IPS DF 6.9 (cell line): ENCODE measurements at places on chromosomes 5 and 9.

- no peak for DNase-seq
- H3K27me3 ChIP-seq = no peaks in the 10 kb centered on the region
- no peak overlapping the region for H3K27ac ChIP-seq
- H3K36me3 ChIP-seq = no peaks in the 10 kb centered on the region
- no peaks in the 10 kb centered on the region; the same call in 1 of the 2 replicates for H3K4me1 ChIP-seq
These were observed 197.5 kb downstream of the MAPKAP1 start for GRCh38 chr9:125509476-125509875.

GRCh38 chr5:138602371-138603000, 27.3 kb upstream of the HSPA9 start:
- no peak for DNase-seq
- no peak overlapping the region for H3K4me3 ChIP-seq
- H3K27ac ChIP-seq = no peak overlapping the region

DNA sequence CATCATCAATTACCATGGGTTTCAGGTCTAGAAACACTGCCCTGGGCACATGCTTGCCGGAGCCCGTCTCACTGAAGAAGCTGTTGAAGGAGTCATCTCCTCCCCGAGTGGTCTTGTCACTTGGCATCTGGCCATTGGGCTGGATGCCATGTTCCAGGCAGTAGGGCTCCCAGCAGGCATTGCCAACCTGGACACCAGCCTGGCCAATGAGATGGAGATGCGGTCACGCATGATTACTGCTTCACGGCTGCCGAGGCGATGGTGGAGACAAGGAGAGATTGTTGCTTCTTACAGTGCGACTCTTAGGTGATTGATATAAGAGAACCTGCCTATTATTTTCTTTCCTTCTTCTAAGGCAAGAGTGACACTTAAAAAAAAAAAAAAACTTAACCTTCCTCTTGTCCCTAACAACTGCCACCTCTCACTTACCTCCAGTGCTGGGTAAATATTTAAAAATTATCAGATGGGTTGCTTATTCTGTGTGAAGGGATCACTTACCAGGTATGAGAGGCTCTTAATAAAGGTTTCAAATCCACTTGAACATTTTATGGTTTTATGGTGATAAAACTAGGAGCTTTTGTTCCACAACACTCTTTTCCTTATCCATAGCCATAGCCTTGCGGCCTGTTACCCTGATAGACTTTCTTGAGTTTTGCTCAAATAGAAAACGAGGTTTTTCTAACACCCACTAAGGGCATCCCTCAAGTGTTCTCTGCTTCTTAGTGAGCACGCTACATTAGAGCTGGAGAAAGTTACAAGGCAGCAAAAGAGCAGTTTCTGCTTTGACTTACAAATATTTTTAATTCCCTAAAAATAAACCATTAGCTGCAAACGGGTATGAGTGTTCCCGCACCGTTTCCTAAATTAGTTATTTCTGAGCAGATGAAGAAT, 41.2 kb downstream of the NIM1K start:
- no peaks in the 10 kb centered on the region for H3K36me3 ChIP-seq
- no peaks in the 10 kb centered on the region for H3K27me3 ChIP-seq
- H3K27ac ChIP-seq = no peak overlapping the region
- no peaks in the 10 kb centered on the region for H3K4me1 ChIP-seq

DNA sequence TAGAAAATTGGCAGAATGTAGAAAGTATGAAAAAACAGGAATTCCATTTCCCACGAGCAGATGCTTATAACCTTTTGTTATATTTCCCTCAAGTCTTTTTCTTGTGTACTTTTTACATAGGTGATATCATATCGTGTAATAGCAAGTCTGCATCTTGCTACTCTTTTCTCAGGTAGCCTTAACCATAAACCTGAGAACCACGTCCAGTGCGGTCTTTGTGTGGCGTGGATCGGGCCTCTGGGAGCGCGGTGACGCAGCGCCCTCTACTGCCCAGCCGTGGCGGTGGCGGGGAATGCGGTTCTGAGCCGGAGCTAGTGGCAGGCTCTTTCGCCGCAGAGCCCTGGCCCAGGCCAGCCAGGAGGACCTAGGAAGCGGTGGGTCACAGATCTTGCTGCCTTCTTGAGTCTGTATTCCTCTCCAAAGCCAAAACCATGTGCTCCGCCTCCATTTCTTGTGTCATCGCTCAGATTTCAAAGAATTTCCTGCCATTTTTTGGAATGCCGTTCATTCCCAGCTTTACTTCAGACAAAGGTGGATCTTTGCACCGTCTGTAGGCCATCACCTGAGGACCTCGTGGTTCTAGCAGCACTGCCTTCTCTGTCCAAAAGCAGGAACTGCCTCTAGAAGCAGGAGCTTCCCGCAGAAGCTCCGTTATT, 71.9 kb downstream of the MVB12B start:
- no peaks in the 10 kb centered on the region for H3K36me3 ChIP-seq
- H3K4me1 ChIP-seq = no peaks in the 10 kb centered on the region; the same call in 1 of the 2 replicates
- no peaks in the 10 kb centered on the region for H3K27me3 ChIP-seq
- DNase-seq = peak; percentile 61
- H3K27ac ChIP-seq = no peak overlapping the region

DNA sequence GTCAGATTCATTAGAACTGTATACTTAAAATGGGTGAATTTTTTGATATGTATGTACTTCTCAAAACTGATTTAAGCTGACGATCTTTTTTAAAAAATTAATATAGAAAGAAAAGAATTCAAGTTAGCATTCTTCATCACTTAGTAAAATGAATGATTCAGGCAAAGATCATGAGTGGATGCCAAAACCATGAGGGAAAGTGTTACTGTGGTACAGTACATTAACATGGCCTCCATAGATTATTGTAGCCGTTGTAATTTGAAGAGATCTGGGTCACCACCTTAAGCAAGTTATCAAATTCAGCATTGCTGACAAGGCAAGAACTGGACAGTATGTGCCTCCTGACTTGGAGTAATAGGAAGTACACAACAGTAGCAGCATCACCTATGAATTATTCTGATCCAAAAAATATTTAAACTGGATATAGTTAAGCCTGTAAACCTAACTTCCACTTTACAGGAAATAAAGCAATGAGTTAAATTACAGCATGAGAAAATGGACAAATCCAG, 29.7 kb downstream of the C9orf85 start:
- H3K4me1 ChIP-seq = no peaks in the 10 kb centered on the region
- H3K36me3 ChIP-seq = no peaks in the 10 kb centered on the region
- no peak overlapping the region for H3K4me3 ChIP-seq
- no peak overlapping the region for H3K27ac ChIP-seq
- no peak for DNase-seq
- H3K27me3 ChIP-seq = no peaks in the 10 kb centered on the region

DNA sequence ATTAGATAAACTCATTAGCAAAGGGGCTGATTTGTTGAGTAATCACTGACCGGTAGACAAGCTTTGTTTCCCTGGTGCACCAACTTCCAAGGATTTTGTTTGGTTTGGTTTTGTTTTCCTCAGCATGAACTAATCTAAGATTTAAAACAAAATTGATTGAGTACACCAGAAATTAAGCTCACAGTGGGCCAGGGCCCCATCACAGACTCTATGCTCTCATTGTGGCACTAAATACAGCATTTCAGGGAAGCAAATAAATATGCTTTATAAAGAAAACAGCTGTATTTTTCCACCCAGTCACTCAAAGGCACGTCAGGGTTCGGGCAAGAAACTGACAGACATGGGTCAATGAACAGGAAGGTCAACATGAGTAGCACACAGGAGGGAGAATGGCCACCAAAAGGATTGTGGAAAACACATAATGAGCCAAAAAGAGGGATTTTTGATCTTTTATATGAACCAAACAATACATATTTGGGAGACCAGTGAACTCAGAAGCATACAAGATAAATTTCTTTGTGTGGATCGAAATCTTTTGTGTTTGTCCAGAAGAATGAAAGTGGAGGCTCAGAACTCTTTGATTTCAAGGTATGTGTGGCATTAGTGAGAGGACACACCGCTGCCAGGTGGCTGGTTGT, 8.8 kb downstream of the CFAP77 start:
- no peaks in the 10 kb centered on the region for H3K36me3 ChIP-seq
- H3K27ac ChIP-seq = no peak overlapping the region
- DNase-seq = no peak
- no peak overlapping the region for H3K4me3 ChIP-seq
- H3K27me3 ChIP-seq = no peaks in the 10 kb centered on the region

DNA sequence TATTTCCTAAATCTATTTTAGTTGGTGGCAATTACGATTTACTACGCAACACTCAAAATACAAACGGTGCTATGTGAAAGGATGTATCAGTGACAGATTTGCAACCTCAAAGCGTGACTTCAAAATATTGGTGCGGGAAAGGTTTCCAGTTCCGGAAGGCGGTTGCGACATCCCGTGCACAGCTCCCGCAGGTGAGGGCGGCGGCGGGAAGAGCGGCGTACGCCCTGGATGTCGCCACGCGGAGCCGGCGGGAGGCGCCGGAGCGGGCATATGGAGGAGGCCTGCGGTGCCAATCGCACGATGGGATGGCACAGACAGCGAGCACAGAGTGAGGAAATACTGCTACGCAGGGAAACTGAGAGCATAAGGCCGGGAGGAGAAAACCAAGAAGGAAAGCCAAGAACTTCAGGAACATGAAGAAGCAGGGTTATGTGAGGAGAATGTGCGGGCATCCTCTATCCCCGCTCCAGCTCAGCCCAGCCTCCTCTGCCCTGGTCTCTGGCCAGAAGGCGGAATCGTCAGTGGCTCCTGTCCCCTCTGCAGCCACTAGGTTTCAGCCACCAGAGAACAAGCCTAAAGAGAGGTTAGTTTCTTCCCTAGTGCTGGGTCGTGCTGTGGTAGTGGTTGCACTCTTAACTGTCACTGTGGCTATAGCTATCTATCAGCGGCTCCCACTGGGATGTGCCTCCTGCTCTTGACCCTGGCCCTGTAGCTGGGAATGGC, 378.1 kb upstream of the TLE4 start:
- no peaks in the 10 kb centered on the region for H3K27me3 ChIP-seq
- DNase-seq = no peak
- H3K27ac ChIP-seq = no peak overlapping the region
- H3K4me3 ChIP-seq = no peak overlapping the region

- DNase-seq = no peak
- H3K36me3 ChIP-seq = peaks cover 13% of the 10 kb centered on the region
- no peak overlapping the region for H3K27ac ChIP-seq
- no peaks in the 10 kb centered on the region for H3K4me1 ChIP-seq
These were observed 10.1 kb downstream of the PLIN2 start for GRCh38 chr9:19117039-19117716.

- no peaks in the 10 kb centered on the region for H3K4me1 ChIP-seq
- H3K27ac ChIP-seq = no peak overlapping the region
- no peak for DNase-seq
These were observed 300.5 kb downstream of the SLCO4C1 start for GRCh38 chr5:101995585-101995984.

DNA sequence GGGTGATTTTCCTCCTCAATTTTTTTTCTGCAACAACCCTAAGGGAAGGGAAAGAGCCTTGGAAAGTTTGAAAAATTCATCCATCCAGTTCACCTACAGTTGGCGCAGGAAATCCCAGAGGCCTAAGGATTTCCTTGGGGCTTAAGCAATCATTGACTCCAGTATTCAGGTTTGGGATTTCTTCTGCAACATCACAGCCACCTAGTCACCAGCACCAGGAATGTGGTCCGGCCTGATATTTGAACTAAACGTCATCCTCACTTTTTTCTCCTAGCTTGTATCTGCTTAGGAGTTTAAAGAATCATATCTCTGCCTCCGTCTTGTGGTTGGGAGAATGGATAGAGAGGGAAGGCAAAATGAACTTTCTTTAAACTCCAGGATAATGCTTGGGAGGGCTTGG, 20.2 kb upstream of the TLE4 start:
- no peak for DNase-seq
- H3K27me3 ChIP-seq = no peaks in the 10 kb centered on the region
- no peak overlapping the region for H3K27ac ChIP-seq
- no peaks in the 10 kb centered on the region for H3K36me3 ChIP-seq

DNA sequence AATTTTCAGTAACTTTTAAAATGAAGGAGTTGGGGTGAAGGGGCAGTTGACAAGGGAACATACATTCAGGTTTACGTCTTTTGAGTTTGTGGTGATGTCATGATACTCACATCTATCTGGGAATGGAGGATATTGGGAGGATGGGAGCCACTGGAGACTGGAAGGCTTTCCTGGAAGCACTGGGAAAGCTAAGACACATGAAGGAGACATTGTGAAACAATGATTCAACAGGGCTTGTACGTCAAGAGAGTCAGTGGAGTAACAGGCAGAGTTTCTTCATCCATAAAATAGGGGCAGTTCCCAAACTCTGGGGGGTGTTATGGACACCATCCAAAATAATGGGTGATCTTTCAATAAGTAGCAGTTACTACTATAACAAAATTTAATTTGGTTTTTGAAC, 572.8 kb downstream of the CCDC171 start:
- no peak overlapping the region for H3K4me3 ChIP-seq
- H3K27me3 ChIP-seq = no peaks in the 10 kb centered on the region
- no peaks in the 10 kb centered on the region for H3K36me3 ChIP-seq

DNA sequence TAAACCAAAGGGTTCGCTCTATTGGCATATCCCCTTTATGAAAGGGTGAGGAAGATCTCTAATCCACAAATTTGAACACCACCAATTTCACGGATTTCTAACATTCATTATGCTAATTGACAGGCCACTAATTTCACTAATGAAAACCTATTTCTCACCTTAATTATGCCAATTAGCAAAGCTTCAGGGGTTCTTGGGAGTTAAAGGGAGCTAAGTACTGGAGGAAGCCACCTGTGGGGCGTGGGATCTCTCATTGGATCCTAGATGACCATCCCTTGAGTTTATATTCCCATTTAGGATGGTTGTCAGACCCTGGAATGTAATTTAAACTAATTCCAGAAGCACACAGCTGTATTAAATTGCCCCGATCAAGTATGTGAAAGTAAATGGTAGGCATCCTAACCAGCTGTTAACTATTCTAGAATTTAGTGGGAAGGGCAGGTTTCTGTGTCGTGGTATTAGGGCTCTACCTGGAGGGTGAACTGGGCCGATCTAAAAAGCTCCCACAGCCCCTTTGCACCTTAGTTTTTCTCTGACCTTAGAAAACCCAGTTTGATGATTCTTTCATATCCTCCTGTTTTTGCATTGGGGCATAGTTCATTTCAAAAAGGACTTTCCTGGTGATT, 77.1 kb downstream of the C9orf152 start:
- DNase-seq = no peak
- peaks cover 13% of the 10 kb centered on the region for H3K4me1 ChIP-seq
- H3K36me3 ChIP-seq = no peaks in the 10 kb centered on the region
- no peak overlapping the region for H3K4me3 ChIP-seq
- H3K27ac ChIP-seq = no peak overlapping the region

DNA sequence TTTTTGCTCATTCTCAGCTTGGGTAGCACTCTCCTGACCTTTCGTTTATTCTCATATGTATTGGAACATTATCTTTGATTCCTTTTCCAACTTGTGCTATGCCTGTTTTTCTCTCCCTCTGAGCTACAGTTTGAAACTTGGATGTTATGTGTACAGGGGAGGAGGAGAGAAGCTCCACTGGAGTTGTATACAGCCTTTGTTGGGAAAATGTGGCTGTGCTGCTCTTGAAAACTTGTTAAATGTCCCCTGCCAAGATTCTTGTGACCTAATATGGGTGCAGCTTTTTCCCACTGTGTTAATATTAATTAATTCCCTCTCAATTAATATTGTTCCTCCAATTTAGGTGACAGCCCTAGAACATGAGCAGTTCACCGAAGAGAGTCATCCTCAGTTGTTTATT, 235.4 kb downstream of the AOPEP start:
- no peak for DNase-seq
- H3K27me3 ChIP-seq = no peaks in the 10 kb centered on the region
- no peak overlapping the region for H3K4me3 ChIP-seq
- no peaks in the 10 kb centered on the region for H3K36me3 ChIP-seq
